ENCODE measurements at places on chromosomes 13 and 19. TPM values are rescaled to one million over a fixed set of nuclear protein-coding genes. Genes with fewer than 3 reads are reported as not detected.

The HSD17B14 gene
- total RNA-seq: 13.0 TPM

The DOCK9 gene
- total RNA-seq: 25.7 TPM

The CASP14 gene
- not detected for total RNA-seq

The ZNF235 gene
- 3.5 TPM for total RNA-seq
